Large intestine (tissue), 12 donors: ENCODE measurements at places on chromosomes 4 and X. TPM values are rescaled to one million over a fixed set of nuclear protein-coding genes. Genes with fewer than 3 reads are reported as not detected.
A peak's percentile ranks its signal among the peaks of the same experiment; 100 is the strongest.

DNA sequence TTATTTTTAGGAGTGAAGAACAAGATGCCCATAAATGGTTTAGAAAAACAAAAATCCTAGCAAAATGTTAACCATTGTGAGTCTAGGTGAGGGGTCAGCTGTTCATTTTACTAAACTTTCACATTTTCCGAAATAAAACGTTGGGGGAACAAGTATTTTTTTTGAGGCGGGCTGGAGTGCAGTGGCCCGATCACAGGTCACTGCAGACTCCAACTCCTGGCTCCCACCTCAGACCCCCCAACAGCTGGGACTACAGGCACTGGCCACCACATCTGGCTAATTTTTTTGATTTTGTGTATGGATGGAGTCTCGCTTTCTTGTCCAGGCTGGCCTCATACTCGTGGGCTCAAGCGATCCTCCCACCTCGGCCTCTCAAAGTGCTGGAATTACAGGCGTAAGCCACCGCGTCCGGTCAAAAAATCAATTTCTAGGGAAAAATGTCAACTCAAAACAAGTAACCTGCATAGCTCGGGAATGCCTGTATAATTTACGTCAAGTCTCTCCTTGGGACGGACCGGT is 742 bp upstream of the TAF1 start:
- H3K4me3 ChIP-seq: peak overlapping the region; percentile 78
- peaks cover 10% of the 10 kb centered on the region for H3K36me3 ChIP-seq
- no peak for DNase-seq
- peaks cover 3% of the 10 kb centered on the region for H3K4me1 ChIP-seq
- no peaks in the 10 kb centered on the region for H3K27me3 ChIP-seq
- peak overlapping the region; percentile 87 for H3K27ac ChIP-seq

The FBXW7 gene
- 19.2 TPM for polyA plus RNA-seq

DNA sequence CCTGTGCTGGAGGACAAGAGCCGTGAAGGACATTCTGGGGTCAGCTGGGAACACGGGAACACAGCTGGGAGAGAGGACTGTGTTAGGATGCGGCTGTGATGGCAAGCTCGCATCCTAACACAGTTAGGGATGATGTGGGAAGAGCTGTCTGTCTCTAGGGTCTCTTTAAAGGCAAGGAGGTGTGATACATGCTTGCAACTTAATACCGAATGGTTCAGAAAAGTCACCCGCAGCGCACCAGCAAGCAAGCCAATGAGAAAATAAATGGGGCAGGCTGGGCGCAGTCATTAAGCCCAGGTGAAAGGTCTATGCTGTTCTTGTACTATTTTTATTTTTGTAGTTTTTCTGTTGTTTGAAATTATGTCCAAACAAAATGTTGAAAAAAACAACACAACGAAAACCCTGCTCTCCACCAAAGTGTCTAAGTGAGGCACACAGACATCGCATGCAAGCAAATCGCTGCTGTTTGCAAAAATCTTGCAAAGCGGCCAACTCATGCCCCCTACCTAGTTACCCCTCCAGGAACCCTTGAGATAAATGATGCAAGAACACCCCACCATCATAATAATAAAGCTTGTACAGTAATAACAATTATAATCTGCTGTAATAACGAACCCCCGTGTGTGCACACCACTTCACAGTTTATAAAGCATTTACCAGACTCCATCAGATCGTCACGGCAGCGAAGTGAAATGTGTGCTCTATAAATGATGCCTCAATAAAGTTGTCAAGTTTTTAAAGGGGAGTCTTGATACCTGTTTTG is 17.9 kb upstream of the ADRA2C start:
- no peak overlapping the region for H3K4me3 ChIP-seq
- no peaks in the 10 kb centered on the region for H3K4me1 ChIP-seq
- DNase-seq: no peak
- no peak overlapping the region for H3K27ac ChIP-seq
- H3K36me3 ChIP-seq: no peaks in the 10 kb centered on the region

The CXCL11 gene
- 0.30 TPM for polyA plus RNA-seq

GRCh38 chr4:101274888-101275752 is 72.2 kb downstream of the PPP3CA start:
- no peaks in the 10 kb centered on the region for H3K27me3 ChIP-seq
- H3K4me3 ChIP-seq: no peak overlapping the region
- DNase-seq: no peak

- H3K36me3 ChIP-seq: no peaks in the 10 kb centered on the region
- H3K27ac ChIP-seq: peak overlapping the region; percentile 86
- H3K4me1 ChIP-seq: peaks cover 81% of the 10 kb centered on the region
- H3K4me3 ChIP-seq: no peak overlapping the region
- DNase-seq: peak; percentile 52
- H3K27me3 ChIP-seq: no peaks in the 10 kb centered on the region
These were observed 7.2 kb downstream of the SH3BP2 start for GRCh38 chr4:2799971-2800690.

- H3K36me3 ChIP-seq: no peaks in the 10 kb centered on the region
- no peaks in the 10 kb centered on the region for H3K27me3 ChIP-seq
- H3K27ac ChIP-seq: no peak overlapping the region
- H3K4me1 ChIP-seq: no peaks in the 10 kb centered on the region
- no peak overlapping the region for H3K4me3 ChIP-seq
These were observed 216.3 kb downstream of the HHIP start for GRCh38 chr4:144862210-144862609.
